ENCODE measurements at places on chromosomes 16 and 17.

GRCh38 chr16:82761236-82761635 lies 134.5 kb downstream of the CDH13 start:
- DNase-seq, result no peak

- DNase-seq, result no peak
Observed at GRCh38 chr17:38616361-38616760, 10.6 kb upstream of the SRCIN1 start.

DNA sequence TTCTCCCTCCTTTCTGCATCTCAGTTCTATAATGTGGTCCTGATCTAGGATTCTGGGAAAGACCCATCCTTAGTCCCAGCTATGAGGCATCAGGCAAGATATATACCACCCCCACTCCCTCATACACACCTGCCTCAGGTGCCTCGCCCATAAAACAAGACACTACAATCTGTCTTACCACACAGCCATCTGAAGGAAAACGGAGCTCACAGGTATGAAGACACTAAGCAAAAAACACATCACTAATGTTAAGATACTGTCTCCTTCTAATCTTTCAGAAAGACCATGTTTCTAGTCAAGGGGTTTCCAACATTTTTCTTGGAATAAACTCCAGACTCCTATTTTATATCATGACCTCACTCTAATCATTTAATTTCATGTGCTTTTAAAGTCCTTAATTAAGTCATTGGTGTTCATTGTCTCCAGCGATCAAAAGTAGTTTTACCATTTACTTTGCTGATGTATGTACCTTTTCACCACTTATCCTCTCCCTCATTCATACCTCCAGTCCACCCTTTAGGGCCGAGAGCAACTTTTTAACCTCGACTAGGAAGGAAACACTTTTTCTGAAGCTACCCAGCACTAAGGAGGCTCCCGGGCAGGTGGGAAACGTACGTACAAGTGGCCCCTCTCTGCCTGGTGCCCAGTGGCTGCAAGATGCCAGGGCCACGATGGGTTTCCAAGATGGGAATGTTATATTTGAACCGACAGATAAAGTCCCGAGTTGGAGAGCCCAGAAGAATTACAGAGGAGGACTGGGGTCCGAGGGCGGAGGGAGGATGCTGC lies 979 bp downstream of the MAP3K14 start:
- no peak for DNase-seq

GRCh38 chr16:3979070-3979469 lies 98.6 kb upstream of the CREBBP start:
- DNase-seq, result no peak

DNA sequence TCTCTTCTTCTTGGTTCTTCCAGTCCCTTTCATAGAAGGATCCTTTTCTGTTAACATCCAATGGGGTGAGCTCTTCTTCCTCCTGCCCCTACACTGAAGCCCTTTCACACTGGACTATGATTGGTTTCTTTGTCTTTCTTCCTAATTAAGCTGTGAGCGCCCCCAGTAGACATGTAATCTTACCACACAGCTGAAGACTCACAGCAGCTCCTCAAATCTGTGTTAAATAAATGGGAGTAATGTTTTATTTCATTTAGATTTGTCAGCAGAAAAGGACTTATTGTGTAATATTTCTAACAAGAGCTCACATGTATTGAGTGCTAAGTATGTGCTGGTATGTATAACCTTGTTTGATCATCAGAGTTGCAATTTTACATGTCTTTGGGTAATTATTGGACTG lies 55.7 kb downstream of the TOX3 start:
- no peak for DNase-seq

DNA sequence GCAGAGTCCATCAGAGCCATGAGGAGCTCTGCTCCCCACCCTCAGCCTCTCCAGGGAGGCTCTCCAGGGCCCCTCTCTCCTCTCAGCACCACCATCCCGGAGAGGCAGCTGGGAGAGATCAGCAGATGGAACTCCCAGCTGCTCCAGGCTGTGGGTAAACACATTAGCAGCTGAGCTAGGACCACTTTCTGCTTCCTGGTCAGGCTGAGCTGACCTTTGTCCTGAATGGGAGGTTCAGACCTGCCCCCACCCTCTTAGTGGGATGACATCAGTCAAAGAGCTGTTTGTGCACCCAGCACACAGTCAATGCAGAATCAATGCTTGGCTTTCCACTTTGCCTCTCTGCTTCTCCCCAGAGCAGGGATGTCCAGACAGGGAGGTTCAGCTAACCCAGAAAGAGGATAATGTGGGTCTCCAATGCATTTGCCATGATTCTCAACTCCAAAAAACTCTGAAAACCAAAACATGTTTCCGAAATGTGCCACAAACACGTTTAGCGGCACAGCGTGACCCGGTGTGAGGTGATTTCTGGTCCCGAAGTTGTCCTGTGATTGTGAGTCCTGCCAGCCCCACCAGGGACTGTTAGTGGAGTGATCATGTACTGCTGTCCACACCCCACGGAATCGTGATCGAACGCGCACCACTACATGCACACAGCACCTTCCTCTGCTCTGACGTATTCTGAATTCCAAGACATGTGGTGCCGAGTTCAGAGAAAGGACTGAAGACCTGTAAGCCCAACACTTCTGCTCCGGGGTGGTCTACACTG lies 6.7 kb downstream of the GPR142 start:
- DNase-seq, result no peak

- no peak for DNase-seq
Observed at GRCh38 chr16:65660390-65660789, 538.5 kb upstream of the CDH11 start.

DNA sequence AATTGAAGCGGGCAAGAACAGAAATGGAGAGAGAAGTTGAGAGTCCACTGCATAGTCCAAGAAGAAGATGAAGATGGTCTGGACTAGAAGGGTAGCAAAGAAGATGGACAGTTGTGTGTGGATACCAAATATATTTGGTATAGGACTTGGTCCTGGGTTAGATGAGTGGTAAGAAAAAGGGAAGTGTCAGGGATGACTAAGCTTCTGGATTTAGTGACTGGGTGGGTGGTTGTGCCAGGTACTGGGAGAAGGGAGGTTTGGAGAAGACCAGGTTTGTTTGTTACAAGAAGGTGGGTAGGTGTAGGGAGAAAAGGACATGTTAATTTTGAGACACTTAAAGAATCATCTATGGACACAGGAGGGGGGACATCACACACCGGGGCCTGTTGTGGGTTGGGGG lies 5.4 kb downstream of the VMP1 start:
- DNase-seq, result no peak

DNA sequence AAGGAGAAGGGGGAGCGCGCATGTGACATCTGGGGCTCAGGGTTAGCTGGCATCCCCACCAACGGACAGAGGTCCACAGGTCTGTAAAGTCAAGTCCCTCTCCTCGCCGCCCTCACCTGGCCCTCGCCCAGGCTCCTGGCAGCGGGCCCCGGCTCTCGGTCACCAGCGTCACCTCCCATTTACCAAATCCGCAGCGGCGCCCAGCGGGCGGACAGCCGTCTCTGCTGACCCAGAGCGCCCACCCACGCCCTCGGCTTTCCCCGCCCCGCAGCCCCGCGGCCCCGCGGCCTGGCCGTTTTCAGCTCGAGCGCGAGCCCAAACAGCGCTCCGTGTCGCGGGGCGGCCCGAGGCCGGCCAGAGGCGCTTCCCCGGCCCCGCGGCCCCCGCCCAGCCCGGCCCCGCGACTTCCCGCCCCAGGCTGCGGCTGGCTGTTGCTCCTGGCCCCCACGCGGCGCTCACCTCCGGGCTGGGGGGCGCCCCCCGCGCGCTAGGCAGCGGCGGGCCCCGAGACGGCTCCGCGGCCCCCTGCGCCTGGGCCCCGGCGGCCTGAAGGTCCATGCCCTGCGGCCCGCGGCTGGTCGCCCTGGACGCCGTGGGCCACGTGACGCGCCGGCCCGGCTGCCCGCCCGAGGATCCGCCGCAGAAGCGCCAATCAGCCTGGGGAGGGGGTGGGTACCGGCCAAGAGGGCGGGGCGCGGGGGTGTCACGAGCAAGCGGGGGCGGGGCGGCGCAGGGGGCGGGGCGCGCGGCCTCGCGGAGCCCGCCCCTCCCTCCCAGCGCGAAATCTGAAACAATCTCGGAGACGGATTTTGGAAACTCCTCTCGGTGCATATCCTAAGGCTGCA lies at the start of gene COPRS:
TSS of gene COPRS (minus strand) at position 603 of the 845 bp plus-strand sequence. CDS start at position 558, 45 bp downstream.
- peak; percentile 63 for DNase-seq

- no peak for DNase-seq
Observed at GRCh38 chr16:51408357-51408756, 257.3 kb upstream of the SALL1 start.

DNA sequence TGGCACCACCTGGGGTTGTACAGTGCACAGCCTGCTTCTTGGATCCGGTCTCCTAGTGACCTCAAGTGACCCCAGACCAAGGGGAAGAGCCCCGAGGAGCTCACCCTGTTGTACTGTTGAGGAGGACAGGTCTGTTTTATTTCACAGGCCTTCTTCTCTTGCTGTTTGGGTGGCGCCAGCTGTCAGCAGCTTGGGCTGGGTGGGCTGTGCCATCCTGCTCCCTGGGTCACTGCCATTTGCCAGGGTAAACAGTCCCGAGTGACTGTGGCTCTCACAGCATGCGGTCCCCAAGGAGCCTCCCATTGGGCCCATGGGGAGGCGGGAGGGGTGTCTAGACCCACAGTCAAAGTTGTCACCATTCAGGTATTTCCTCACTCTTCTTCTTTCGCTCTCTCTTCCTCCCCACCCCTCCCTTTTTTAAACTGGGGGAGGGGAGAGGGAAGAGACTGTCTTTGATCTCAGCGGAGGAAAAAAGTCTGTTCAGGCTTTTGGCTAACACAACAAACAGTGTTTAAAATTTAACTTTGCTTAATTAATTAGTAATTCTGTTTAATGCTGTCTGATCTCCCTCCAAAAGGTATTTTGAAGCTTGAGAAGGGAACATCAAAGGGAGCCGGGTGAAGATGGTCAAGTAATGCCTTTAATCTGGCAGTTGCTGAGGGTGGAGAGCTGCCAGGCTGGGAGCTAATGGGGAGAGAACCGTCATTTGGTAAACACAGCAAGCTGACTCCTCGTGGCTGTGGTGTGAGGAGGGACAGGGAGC lies 64.0 kb downstream of the SNX20 start:
- no peak for DNase-seq

GRCh38 chr16:497258-497657 lies 30.3 kb upstream of the CAPN15 start:
- DNase-seq, result no peak

- no peak for DNase-seq
Observed at GRCh38 chr17:35088356-35088880, 24.9 kb upstream of the RFFL start.

GRCh38 chr17:51650202-51650601 lies 389.9 kb downstream of the UTP18 start:
- DNase-seq, result no peak

DNA sequence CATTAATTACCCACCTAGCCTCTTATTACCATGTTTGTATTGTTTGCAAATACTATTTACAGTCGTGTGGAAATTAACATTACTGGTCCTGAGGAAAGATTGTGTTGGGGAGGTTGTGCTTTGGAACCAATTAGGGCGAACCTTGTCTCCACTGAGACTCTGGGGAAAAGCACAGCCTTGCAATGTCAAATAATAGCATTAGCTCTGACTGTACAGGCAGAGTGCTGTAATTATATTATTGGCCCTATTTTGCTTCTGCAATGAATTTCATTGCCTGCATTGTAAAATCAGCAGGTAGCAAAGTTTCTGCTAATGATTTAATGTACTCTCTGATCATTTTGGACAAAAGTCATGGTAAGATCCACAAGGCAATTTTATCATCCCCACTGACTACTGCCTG lies 97.0 kb downstream of the WWOX start:
- no peak for DNase-seq

GRCh38 chr16:64313726-64314125 lies 808.1 kb downstream of the CDH11 start:
- no peak for DNase-seq

- no peak for DNase-seq
Observed at GRCh38 chr16:72846594-72846993, 201.3 kb downstream of the ZFHX3 start.

- DNase-seq, result no peak
Observed at GRCh38 chr16:31708348-31708747, 165.3 kb upstream of the ZNF267 start.

DNA sequence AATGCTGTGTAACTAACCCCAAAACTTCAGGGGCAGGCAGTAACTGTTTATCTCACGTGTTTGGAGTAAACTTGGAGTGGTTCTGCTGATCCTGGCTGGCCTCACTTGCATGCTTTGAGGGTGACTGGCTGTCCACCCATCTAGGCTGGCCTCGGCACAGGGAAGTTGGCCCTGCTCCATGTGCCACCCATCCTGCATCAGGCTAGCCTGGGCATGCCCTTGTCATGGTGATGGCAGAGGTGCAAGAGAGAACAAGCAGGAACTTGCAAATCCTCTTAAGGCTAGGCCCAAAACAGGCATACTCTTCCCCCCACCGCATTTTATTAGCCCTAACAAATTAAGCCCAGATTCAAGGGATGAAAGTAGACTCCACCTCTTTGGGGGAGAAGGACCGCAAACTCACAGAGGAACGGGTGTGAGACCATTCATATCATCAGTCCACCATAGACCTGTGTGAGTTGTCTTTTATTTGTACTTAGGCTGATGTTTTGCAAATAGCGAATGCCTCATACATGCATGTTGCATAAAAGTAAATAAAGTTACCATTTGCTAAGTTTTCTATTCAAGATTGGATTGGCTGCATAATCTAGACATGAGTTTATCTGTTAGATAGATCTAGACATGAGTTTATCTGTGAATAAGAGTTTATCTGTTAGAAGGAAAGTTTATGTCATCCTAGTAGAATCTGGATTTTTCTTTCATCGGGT lies 221.0 kb downstream of the CCDC182 start:
- no peak for DNase-seq

- DNase-seq, result no peak
Observed at GRCh38 chr17:76498876-76499251, 2.4 kb downstream of the RHBDF2 start.

GRCh38 chr17:77528516-77529327 lies 388.0 kb downstream of the SEC14L1 start:
- no peak for DNase-seq

GRCh38 chr17:8611619-8612298 lies 18.8 kb downstream of the MYH10 start:
- no peak for DNase-seq

DNA sequence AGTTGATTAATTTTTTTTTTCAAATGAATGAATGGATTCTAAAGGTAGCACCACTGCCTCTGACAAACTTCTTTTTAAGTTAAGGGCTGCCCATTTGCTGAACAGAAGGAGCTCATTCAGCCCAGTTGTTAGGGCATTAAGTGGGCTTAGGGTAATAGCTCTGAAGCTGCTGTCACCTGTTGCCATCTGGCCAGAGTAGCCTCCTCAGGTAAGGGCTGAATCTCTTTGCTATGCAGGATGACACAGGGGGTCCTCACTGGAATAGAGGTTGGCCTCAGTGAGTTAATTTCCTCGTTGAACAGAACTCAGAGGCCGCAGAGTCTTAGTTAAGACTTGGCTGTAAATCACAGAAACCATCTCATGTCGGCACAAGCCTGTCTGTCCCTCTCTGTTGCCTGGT lies 232.8 kb downstream of the CCDC182 start:
- no peak for DNase-seq

GRCh38 chr17:78253946-78254672 lies 22.7 kb downstream of the TMEM235 start:
- peak; percentile 71 for DNase-seq
